Stimulated activated CD8-positive, alpha-beta memory T cell treated with anti-CD3 and anti-CD28 coated beads, Interleukin-15, amount 100 ng/mL, for 24 hours (primary cell): ENCODE measurements at places on chromosomes 7 and 10.
A peak's percentile ranks its signal among the peaks of the same experiment; 100 is the strongest.

- DNase-seq: no peak
These were observed at the start of gene NACAD for GRCh38 chr7:45088821-45089340. TSS of gene NACAD (minus strand) at chr7:45088969. CDS start at chr7:45088894, 75 bp downstream.

GRCh38 chr10:45265996-45266395, 49.4 kb downstream of the OR13A1 start:
- no peak for DNase-seq

GRCh38 chr7:83065714-83066113, 97.0 kb downstream of the PCLO start:
- DNase-seq: no peak

DNA sequence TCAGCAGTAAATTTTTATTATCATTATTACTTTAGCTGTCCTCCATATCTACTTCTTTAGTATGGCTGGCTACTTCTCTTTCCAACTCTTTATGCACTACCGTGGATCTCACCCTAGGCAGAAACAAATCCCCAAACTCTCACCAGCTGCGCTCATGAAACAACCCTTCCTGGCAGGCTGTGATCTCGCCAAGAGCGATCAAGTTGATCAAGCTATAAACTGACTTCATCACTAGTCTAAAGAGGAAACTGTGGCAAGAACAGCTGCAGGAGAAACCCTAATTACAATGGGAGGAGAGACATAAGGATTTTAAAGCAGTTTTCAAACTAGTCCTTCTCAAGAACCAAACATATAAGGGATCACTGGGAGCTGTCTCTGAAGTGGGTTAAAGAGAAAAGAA, 160.5 kb upstream of the PRSS58 start:
- DNase-seq: no peak

DNA sequence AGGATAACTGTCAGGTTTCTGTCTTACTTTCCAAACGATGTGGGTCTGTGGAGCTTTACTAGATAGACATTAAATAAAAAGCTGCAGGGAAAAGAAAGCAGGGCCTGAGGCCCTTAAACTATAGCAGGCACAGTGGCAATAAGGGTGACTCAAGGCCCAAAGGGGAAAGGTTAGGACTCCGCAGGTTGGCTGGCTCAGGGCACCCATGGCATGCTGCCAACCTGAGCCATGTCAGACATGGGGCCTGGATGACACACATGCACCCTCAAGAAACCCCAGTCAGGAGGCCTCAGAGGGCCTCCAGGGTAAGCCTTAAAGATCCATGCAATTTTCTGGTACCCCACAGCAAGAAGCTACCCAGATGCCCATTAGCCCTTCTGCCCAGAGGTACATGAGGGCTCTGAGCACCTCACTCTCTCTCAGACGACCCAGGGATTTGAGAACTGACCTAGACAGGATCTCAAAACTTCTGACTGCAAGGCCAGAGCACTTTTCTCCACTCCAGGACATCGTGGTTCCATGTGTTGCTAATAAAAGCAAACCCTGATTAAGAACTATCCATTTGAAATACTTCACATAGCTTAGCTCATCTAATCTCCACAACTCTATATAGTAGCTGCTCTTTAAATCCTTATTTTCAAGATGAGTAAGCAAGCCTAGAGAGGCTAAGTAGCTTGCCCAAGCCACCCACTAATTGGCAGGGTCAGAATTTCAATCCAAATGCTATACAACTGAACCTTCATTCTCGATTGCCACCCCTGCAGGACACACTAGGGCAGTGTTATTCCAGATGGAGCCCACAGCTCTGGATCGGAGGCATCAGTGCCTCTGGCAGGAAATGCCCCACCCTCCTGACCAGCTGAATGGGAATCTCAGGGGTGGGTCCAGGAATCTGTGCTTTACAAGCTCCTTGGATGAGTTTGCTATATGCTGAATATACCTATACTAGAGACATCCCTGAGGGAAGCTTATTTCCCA, 132.5 kb upstream of the EFCAB10 start:
- DNase-seq: no peak

GRCh38 chr7:91165006-91165845, 99.0 kb upstream of the FZD1 start:
- no peak for DNase-seq

- no peak for DNase-seq
These were observed 97.8 kb downstream of the AGMO start for GRCh38 chr7:15463801-15464666.

GRCh38 chr7:121139427-121139826, 150.9 kb downstream of the CPED1 start:
- DNase-seq: no peak

DNA sequence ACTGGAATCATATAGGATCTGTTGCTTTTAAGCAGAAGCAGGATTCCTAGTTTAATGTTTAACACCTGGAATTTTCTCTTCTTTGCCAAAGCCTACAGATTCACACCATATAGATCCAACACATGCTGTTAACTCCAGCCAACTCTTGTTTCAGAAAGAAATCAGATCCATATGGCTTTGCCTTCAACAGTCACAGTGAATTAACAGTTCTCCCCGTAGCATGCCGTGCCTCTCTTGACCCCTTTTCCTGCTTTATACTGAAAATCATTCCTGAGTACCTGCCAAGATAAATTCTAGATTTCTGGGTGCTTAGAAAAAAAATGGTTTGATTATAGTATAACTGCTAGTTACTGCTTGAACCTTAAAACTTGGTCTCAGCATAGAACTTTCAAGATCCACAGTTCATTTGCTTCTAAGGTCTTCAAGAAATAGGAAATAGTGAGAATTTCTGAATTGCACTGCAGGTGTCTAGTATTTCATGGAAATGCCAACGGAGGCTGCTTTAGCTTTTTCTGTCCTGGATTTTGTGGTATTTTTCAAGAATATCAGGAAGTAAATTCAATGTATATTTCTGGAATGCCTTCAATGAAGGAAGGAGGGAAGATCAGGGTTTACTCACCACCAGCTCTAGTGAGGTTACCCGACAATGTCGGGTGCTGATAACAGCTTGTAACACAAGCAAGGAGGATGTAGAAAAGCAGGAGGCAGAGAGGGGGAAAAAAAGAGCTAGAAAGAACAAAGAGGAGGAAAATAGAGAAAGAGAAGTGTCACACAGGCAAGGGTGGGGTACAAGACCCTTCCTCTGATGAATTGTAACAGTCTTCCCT, 6.6 kb downstream of the AASS start:
- DNase-seq: no peak

- DNase-seq: no peak
These were observed 3.3 kb downstream of the IMMP2L start for GRCh38 chr7:111558991-111559390.

DNA sequence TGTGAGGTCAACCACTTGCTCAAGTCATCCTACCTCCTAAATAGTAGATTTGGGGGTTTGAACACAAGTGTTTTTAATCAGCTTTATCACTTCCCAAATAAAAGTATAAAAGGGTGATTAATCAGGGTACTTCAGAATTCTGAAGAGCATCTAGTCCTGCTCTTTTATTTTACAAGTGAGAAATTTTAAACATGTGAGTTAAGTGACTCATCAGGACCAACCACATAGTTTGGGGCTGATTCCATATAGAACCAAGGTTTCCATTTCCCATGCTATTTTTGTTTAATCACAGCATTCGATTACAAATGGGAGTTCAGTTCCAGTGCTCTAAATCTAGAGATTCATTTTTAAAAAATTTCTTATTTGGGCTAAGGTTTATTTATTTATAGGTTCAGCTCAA, 113.4 kb downstream of the GPR158 start:
- no peak for DNase-seq

DNA sequence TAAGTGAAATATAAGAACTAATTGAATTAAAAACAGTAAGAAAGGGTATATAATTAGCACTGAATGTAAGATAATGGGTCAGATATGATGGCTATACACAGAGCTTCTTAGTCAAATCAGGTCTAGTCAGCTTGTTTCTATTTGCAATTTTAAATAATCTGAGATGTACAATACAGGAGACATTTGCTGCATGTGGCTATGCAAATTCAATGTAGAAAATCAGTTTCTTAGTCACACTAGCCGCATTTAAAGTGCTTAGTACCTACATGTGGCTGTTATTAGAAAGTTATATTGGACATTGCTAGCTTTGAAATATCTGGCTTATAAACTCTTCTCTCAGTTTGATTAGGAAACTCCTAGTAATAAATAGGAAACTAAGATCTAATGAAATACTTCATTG, 25.3 kb downstream of the CCDC7 start:
- DNase-seq: no peak

DNA sequence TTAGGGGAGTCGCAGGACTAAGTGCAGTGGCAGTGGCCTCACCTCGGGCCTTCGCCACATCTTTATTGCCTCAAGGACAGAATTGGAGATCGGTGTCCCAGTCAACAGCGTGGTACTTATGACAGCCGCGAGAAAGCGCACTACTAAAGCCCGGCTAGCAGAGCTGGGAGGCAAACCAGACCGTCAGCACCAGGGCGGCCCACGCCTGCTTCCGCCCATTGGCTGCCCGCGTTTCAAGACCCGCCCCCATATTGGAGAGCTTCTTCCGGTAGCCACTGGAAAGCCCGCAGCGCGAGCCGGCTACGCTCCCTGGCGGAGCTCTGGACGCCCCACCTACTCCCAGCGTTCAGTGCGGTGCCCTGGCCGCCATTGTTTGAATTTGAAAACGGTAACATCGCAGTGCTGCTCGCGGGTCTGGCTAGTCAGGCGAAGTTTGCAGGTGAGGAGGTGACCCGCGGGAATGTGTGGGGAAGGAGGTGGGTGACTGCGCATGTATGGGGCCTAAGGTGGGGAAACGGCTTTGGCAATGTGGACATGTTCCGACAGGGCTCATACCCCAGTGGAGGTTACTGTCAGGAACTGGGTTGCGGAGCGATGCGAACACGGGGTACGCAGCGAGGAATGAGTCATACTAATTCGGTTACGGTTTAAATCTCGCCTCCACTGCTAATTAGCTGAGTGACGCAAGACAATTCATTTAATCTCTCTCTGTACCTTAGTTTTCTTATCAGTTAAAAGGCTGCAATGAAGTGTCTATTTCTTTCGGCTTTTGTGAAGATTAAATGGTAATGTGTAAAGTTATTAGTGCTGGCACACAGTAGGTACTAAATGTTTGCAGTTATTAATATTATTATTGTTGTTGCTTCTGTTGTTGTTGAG, at the start of gene KIF20B:
Gene KIF20B (plus strand): TSS at position 349 of the 879 bp plus-strand sequence. CDS start 3,705 bp downstream, outside the sequence.
- peak; percentile 88 for DNase-seq

DNA sequence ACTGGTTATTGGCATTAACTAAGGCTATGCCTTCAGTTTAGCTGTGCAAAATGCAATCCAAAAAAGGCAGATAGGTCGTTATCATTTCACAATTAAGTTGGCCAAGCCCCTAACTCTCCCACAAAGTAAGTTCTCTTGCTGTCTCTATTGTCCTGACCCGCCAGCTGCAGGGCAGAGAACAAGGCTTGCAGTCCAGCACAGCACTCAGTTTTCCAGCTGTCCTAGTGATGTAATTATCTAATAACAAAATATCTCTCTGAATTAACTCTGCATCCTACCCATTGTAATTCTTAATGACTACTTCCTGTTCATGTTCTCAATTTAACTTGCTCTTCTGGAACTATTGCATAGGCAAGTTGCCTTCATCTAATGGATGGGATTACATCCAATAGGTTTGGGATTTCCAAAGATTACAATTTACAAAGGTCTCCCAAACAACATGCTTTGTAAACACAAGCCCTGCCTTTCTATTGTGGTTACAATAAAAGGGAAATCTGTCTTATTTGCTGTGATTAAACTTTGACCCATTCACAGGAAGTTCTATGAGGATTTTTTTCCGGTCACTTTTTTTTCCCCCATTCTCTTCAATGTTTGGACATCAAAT, 55.2 kb downstream of the CDK6 start:
- DNase-seq: no peak

- DNase-seq: no peak
These were observed 10.6 kb upstream of the CPVL start for GRCh38 chr7:29156907-29157452.

DNA sequence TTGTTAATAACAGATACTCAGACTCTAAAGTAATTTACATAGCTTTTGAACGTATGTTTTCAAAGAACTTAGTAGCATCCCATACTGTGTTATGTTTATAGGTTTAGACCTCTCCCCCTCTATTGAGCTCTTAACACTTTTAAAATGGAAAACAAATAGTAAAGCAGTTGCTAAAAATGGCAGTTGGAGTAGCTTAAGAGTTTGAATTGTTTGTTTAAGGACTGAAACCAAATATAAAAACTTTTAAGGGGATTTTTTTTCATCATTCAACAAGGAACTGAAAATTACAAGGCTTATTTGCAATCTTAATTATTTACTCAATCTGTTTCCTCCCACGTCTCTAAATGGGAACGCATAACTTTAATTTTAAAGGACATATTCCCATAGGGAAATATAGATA, 1.6 kb upstream of the SPAG6 start:
- no peak for DNase-seq

DNA sequence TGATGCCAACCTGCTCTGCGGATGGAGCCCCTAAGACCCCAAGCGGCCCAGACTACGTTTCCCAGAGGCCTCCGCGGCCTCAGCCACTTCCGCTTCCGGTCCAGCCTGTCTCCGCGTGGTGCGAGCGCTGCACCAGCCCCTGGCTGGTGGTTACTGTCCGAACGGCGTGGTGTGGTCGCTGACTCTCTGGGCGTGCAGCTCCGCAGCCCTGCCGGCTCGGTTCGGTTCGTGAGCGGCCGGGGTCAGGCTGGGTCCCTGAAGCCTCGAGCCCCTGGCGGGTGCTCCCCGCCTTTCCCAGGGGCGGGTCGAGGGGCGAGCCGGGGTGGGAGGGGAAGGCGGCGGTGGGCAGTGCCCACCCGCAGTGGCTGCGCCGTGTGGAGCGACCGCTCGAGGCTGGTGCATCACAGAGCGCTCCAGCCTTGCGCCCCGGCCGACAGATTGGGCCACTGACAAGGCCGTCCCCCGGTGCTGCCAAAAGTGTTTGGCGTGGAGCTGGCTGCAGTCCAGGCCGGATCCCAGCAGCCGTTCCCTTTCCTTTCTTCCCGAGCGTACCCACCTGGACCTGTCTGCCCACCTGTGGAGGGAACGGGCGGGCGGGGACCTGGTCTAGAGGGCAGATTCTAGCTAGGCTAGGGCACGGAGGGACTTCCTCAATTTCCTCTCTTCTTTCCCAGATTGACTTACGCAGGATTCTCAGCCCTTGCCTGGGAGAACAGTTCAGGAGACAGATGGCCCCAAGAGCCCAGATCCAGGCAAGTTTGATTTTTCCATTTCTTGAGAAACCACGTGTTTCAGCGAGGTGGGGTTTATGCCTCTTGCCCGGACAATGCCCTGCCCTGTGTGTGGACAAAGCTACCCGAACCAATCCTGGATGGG, at the start of gene ZNF485:
Gene ZNF485 (plus strand): TSS at position 116 of the 876 bp plus-strand sequence. CDS start 613 bp downstream, at position 729.
- peak; percentile 44 for DNase-seq
